ENCODE measurements at places on chromosomes 6 and 20. TPM values are rescaled to one million over a fixed set of nuclear protein-coding genes. Genes with fewer than 3 reads are reported as not detected.

Gene ANGPT4
- not detected for polyA plus RNA-seq

Gene VSX1
- polyA plus RNA-seq: not detected

- H3K4me1 ChIP-seq: peaks cover 7% of the 10 kb centered on the region
- no peak overlapping the region for H3K4me3 ChIP-seq
- no peak overlapping the region for H3K27ac ChIP-seq
Measured at GRCh38 chr20:37358366-37359150, 12.6 kb downstream of the SRC start.

DNA sequence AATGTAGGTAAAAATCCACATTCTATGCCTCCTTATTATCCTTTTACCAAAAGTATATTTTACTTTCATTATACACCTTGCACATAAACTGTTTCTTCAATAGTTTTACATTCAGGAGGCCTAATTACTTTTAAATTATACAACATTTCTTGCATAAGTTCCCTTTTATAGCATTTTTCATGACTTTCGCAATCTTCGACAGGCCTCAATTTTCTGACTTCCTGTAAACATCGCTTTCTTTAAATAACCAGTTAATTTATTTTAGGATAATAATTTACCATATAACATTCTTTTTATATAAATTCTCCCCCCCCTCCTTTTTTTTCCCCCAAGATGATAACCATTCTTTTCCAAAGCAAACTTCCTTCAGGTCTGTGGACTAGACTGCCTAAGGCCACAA is 9.2 kb downstream of the SLC35A1 start:
- no peak for DNase-seq
- peaks cover 1% of the 10 kb centered on the region for H3K36me3 ChIP-seq
- no peak overlapping the region for H3K27ac ChIP-seq
